ENCODE measurements at places on chromosomes 4 and X.

GRCh38 chr4:111961809-111962208 lies 183.4 kb upstream of the FAM241A start:
- DNase-seq, result no peak

DNA sequence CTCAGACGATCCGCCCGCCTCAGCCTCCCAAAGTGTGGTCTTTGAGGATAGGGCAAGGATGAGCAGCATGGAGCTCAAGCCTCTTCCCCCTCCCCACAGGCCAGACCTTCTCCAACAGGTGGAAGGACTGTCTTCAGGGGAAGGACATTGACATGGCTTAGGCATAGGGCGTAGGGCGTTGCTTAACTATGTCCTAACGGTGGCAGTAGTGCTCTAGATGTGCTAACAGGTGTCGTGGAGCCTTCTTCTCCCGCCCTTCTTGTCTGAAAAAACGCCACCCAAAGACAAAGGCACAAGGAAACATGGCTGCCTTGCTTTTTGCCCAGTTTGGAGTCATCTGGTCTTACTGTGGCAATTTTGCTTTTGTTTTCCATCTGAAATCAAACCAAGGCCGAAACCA lies 219.8 kb downstream of the OR13H1 start:
- DNase-seq, result no peak

- DNase-seq, result no peak
Measured at GRCh38 chr4:20338841-20339240, 87.1 kb downstream of the SLIT2 start.

GRCh38 chrX:154417157-154417556 lies 5.8 kb downstream of the TAFAZZIN start:
- no peak for DNase-seq

DNA sequence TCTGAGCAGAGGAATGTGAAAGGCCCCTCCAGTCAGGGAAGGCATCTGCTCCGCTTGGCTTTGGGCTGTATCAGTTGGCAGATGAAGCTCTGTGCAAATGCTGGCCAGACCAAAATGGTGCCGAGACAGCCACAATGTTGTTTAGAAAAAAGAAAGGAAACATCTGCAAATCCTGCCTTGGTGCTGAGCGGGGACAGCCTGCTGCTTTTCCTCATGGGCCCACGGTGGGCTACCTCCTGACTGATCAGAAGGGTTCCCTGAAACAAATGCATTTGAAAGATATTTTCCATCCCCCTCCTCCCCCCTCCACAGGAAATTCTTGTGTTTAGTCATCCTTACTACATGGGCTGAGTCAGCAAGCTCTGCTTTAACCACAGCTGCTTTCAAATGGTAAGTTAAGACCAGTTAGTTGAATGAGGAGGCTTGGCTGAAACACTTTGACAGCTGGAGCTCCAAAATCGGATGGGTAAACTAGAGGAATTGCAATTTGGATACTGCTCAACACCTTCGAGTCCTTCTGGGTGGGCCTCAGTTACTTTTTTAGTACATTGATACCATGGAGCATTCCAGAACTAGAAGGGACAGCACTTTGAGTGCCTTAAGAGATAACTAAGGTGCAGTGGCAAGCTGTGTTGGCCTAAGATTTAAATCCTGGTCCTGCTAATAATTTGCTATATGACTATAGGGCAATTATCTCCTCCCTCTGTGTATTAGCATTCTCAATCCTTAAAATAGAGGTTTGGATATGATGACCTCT lies 36.0 kb downstream of the PLAC1 start:
- no peak for DNase-seq

DNA sequence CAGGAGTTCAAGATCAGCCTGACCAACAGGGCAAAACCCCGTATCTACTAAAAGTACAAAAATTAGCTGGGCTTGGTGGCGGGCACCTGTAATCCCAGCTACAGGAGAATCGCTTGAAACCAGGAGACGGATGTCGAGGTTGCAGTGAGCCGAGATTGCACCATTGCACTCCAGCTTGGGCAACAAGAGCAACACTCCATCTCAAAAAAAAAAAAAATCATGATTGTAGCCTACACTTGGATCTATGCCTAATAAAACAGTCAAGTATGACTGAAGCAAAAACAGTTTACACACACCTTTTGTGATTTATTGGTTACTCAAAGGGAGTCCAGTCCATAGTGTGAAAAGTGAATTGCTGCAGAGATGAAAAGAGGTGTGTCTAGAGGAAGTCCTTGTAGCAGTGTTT lies 34.7 kb upstream of the TASL start:
- DNase-seq, result no peak

GRCh38 chr4:36288731-36289426 lies 7.5 kb downstream of the DTHD1 start:
- DNase-seq, result no peak

GRCh38 chr4:167779864-167780263 lies 312.5 kb upstream of the ANXA10 start:
- no peak for DNase-seq

DNA sequence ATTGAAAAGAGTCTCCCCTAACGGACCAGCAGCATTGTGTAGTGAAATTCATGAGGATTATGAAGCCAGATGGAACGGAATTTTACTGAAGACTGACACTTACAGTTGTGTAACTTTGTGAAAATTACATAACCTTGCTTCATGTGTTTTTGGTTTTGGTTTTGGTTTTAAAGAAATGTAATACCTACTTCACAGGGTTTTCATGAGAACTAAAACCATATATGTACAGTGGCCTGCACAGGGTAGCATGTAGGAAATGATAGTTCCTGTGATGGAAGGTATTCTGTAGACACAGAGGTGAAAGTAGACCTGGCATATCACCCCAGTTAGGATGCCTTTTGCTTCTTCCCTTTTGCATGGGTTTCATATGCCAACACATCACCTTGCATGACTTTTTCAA lies 247.0 kb downstream of the BANK1 start:
- DNase-seq, result no peak

- DNase-seq, result no peak
Measured at GRCh38 chrX:154539077-154539476, 7.6 kb downstream of the G6PD start.

DNA sequence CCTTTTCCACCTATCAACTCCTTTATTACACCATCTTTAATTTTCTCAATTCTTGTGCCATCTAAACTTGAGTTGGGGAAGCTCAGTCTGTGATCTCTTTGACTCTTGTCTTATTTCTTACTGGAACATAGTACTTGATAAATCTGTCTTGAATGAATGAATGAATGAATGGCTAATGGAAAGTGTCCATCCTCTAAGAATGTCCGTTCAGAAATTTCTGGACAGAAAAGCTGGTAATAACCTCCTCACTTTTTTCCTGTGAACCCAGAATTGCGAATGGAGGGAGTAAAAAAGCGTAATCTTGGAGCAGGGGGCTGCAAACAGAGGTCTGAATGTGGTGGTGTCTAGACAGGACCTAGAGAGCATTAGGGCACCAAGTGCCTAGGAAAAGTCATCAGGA lies 9.4 kb upstream of the CLTRN start:
- DNase-seq, result no peak

GRCh38 chr4:3123181-3123671 lies 48.7 kb downstream of the HTT start:
- no peak for DNase-seq

DNA sequence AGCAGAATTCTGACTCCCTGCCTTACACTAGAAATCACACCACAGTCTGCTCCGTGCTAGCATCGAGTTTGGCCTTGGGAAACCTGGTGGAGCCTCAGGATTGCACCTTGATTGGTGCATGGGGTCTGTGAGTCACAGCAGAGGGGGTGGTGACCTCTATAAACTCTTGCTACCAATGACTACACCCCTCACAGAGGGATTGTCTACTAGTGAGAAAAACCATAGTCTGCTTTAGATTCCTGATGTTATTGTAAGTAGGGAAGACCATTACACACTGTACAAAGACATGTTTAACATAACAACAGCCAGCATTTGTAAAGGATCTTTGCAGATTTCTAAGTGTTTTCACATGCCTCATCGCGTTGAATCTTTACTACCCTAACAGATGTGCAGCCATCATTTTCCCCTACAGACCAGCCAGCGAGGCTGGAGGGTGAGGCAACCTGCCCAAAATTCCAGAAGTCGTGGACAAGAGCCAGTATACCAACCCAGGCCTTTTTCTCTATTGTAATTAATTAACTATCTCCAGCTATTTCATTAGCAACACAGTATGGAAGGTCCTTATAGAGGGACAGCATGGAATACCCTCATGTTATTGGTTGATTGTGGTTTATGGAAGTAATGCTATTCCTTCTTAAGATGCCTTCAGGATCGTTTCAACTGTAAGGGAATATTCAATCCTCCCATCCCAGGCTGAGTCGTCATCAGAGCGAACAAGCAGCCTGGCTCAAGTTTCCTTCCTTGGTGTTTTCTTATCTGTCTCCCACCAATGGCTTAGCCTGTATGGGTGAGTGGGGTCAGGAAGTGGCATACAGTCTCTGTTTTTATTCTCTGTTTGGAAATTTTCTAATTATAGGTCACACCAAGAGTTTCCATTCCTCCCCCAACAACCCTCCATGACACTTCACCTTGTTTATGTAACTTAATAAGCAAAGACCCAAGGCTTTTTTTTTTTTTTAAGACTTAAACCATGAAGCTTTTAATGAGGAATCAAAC lies 55.9 kb upstream of the KDR start:
- DNase-seq, result no peak

DNA sequence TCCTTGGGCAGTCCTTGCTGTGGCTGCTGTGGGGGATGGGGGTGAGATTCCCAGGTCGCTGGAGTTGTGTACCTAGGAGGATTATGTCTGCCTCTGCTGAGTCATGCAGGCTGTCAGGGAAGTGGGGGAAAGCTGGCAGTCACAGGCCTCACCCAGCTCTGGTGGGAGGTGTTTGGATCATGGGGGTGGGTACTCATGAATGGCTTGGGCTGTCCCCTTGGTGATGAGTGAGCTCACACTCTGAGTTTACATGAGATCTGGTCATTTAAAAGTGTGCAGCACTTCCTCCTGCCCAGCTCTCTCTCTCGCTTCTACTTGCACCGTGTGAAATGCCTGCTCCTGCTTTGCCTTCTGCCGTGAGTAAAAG lies 24.6 kb upstream of the PDLIM3 start:
- DNase-seq, result peak; percentile 38

DNA sequence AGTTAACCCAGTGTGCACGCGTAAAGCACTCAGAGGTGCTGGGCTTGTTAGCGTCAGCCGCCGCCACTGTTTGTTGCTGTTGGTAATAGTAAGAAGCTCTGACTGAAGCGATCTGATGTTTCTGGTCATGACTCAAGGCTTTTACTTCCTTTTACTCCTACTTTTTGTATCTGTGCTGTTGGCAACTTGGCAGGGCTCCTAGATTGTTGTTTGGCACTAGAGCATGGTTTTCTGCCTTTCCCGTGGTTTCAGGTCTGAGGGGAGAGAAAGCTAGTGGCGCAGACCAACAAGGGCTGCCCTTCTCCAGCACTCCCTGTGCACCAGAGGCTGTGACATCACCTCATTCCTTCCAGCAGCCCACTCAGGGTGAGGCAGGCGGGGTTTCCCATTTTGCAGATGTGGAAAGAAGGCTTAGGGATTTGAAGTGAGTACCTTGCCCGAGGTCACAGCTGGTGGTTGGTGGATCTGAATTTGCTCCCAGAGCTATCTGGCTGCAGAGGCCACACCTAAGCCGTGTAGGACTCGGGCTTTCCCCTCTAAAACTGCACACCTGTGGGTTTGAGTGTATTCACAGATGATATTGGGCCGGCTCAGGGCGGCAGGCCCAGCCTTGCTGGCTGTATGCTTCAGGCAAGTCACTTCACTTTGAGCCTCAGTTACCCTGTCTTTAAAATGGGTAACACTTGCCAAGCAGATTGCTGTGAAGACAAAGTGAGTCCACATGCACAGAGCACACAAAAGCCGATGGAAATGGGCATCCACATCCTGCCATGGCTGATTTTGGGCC lies 51.2 kb upstream of the TADA2B start:
- peak; percentile 36 for DNase-seq

DNA sequence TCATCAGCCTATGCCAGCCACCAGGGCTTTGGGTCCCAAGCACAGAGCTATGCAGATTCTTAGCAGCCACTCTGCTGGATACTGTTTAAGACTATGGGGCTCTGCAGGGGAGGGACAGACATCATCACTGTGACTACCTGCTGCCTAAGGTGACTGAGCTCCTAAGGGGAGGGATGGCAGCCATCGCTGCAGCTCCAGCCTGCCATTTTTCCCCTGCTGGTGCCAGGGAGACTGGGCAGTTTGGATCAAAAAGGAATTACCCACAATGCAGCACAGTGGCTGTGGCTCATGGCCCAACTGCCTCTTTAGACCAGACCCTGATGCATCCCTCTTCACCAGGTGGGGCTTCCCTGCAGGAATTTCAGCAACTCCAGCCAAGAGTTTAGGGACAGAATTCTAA lies 28.6 kb upstream of the INPP4B start:
- no peak for DNase-seq

DNA sequence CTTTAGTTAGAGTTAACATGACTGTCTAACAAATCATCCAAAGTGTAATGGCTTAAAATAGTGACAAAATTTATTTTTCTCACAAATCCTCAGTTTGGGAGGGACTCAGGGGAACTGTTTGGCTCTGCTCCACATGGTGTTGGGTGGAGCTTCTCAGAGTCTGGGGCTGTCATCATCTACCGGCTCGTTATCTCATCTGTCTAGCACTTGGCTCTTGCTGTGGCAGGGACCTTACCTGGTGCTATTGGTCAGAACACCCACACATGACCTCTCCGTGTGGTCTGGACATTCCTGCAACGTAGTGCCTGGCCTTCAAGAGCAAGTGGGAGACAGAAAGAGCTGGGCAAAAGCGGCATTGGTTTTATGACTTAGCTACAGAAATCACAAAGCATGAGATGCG lies 866.9 kb upstream of the FRG1 start:
- DNase-seq, result no peak

DNA sequence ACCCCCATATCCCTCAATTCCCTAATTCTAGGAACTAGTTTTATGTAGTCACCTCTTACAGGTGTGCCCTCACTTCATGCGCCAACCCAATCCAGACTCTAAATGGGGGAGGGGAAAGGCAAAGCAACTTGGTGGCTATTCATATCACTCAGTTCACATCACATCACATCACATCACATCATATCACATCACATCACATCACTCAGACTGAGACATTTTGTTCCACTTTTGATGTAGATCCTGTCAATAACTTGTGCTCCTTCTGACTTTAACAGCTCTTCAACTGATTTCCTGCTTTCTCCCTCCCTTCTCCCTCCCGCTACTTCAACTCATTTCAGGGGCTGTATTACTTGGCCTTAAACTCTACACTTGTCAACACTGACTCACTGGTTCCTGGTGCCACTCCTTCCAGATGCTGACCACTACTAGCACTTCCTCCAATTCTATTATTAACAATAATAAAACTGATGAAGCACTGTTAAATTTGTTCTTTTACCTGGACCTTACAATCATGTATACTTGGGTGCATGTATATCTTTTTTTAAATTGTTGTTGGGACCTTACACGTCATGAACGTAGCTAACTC lies 29.1 kb upstream of the PLS3 start:
- no peak for DNase-seq

DNA sequence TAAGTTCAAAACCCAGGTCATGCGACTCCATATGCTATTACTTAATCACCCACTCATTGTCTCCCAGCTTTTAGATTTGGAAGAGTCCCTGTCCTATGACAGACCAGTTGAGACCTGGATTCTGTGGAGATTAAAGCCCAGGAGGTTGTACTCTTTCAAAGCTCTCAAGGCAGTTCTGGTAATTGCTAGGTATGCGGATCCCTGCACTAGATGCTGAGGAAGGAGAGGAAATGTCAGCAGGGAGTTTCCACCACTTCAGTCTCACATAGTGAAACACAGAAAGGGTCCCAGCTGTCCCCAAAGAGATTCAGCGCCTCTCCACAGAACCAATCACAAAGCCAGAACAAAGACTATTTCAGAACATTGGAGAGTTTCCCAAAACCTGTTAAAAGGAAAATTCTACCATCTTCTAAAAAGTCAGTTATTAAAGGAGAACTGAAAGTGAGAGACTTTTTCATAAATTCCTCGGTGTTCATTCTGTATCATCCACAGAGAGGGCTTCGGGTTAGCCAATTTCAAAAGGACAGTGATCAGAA lies 53.4 kb downstream of the IRF2 start:
- DNase-seq, result no peak
